ENCODE measurements at places on chromosomes 1 and 21.

DNA sequence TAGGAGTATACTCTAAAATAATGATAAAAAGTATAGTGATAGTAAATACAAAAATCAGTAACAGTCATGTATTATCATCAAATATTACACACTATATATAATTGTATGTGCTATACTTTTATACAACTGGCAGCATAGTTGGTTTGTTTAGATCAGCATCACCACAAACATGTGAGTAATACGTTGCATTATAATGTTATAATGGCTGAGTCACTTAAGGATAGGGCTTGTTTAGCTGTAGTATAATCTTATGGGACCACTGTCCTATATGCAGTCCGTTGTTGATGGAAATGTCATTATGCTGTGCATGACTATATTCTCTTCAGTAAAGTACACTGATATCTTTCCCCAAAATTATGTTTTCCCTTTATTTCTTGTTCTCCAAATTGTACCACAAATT is 92.8 kb downstream of the LYPLAL1 start:
- DNase-seq, result no peak

- DNase-seq, result no peak
Observed at GRCh38 chr1:228144993-228145343, 4.8 kb upstream of the GJC2 start.

- DNase-seq, result no peak
Observed at GRCh38 chr1:109767637-109768334, 4.1 kb upstream of the EPS8L3 start.

- no peak for DNase-seq
Observed at GRCh38 chr1:3568815-3569435, 42.4 kb downstream of the MEGF6 start.

DNA sequence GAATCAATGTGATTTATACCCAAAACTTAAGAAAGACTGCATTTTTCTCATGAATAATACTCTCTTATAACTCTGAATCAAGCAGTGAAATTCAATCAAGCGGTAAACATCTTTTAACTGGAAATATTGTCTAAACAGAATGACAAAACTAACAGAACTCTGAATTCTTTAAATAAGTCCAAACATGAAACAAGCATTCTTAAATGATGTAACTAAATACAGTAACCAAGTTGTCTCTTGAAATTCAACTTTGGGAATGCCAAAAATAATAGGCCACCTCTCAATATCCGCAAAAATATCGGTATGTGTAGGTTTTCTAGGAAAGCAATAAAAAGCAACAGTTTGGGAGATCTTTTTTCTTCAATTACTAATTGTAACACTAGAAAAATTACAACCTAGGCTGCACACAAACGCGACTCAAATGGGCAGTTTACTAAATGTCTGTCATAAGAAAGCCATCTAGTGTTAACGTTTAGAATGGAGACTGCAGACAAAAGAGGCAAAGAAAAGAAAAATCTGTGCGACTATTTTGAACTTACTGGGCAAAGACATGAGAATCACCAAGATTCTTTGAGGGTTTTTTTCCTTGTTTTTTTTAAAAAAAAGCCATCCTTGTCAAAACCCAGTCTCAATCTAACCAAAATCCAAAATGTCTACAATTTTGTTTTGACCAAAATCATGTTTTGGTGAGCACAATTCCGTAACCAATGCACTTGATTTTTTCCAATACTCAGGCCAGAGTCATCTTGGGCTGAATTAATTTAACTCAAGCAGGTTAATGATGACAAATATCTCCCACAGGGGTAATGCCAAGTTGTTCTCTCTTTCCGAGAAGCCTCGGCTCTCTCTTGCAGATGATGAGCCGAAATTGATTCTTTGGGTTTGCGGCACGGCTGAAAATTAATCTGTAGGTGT is 1.3 kb downstream of the SIPA1L2 start:
- no peak for DNase-seq

DNA sequence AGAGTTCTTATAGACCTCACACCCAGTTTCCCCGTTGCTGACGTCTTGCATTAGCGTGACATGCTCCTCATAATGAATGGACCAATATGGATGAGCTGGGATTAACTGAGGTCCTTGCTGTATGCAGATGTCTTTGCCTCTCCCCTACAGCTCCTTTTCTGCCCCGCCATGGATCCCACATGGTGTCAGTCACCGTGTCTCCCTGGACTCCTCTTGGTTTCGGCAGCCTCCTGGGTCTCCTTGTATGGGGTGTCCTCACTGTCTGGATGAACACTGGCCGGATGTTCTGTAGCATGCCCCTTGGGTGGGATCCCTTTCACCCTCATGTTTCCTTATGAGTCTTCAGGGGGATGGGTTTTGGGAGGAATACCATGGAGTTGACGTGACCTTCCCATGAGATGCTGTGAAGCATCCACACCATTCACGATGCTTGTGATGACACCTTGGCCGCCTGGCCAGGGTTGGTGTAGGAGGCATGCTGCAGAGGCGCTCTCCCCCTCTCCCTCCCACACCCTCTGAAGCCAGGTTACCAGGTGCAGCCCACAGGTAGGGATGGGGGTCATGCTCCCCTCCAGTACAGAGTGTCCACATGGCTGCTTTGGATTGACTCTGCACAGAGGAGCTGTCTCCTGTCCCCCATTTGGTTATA is 4.4 kb downstream of the GJC2 start:
- no peak for DNase-seq

- no peak for DNase-seq
Observed at GRCh38 chr1:230495891-230496385, 69.8 kb upstream of the PGBD5 start.

DNA sequence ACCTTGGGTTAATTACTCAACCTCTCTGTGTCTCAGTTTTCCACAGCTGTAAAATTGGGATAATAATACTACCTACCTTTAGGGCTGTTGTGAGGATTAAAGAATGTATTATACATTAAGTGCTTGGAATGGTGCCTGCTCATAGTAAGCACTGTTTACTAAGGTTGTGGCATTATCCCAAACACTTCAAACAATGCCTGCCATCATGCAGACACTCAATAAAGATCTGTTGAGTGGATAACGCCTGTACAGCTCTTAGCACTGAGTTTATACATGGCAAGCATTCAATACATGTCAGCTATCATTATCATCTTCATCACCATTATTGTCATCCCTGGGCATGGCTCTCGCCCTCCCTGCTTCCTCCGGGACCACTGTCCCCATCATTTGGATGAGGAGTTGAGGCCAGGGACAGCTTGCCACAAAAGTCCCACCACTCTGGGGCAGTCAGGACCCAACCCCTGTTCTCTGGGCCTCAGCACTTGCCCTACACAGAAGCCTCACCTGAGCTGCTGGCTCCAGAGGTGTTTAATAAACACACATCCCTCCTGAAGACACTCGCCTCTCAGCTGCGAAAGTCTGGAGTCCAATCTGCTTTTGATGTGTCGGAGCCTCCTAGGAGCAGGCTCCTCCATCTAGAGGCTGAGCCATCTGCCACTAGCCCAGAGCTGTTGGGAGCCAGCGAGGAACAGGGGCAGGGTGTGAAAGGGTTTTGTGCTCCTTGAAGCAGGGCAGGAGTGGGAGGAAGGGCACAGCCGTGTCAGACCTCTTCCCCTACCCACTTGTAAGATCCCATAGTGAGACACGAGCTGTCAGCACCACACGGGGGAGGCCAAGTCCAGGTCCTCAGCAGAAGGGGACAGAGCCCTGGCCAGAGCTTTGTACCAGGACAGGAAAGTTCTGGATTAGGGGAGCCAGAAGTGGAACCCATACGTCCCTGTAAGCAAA is 80.9 kb upstream of the ZC3H12A start:
- no peak for DNase-seq

DNA sequence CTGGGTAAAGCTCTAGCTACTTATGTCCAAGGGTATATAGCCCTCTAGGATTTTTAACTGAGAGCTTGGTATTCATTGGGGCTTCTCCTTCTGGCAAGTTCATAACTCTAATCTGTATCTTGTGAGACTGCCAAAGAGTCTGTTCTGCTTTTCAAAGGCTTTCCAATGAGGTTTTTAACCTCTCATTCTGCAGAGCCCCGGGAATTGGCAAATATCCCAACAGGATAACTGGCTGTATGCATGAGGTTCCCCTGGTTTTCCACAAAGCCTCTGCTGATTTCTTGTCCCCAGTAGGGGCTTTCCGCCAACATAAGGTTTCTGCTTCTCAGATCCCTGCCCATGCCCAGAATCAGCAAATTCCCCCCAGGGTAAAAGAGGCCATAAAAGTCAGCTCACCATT is 40.9 kb downstream of the RPL5 start:
- no peak for DNase-seq

- peak; percentile 94 for DNase-seq
Observed at GRCh38 chr1:153545067-153546055, at the start of gene S100A4. TSS of gene S100A4 (minus strand) at chr1:153545806. CDS start at chr1:153544794, 1,012 bp downstream.

GRCh38 chr1:118143121-118143520 is 41.9 kb downstream of the SPAG17 start:
- DNase-seq, result no peak

GRCh38 chr1:156639601-156640101 is 2.3 kb upstream of the BCAN start:
- DNase-seq, result no peak

DNA sequence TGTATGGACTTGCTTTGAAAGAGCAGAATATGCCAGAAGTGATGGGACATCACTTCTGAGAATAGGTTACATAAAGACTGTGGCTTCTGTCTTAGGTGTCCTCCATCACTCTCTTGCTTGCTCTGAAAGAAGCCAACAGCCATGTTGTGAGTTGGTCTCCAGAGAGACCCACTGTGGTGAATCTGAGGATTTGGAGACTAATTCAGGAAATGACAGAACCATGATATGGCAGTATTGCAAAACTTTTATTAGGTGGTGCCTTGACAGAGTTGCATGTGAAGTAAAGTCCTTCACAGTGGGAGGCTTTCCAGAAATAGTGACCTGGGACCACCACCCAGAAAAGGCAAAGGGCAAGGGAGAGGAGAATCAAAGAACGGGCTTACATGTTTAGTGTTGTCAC is 628.6 kb downstream of the KCNT2 start:
- no peak for DNase-seq

DNA sequence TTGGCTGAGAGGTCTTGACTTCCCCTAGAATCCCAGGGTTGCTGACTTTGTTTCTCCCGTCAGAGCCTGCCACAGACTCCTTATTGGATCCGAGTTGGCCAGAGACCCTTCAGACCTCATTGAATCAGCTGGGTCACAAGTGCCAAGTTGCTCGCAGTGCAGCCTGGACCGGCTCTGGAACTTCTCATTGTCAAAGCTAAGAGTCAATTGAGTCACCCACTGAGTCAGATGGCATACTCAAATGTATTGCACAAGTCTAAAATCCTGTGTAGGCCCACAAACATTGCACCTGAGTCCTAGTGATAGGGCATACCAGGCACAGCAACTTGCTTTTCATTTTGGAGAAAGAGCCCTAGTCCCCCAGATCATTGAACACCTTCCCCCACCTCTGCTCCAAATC is 20.4 kb upstream of the SCAF4 start:
- no peak for DNase-seq

DNA sequence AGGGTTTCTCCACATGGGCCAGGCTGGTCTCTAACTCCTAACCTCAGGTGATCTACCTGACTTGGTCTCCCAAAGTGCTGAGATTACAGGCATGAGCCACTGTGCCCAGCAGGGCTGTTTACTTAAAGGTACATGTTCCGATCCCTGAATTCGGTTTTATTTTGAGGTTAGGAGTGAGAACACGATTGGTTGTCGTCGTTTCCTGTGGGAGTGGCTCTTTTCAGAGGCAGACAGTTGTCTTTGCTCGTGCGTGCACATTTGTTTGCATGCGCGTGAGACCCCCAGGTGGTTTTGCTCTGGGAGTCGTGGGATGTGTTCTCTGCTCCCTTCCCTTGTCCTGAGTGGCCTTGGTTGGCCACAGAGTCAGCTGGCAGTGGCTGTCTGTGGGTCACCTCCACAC is 60.2 kb downstream of the SKI start:
- DNase-seq, result no peak

- DNase-seq, result no peak
Observed at GRCh38 chr1:15289251-15289651, 42.2 kb downstream of the FHAD1 start.

GRCh38 chr1:238223076-238223640 is 332.4 kb upstream of the ZP4 start:
- DNase-seq, result no peak

- no peak for DNase-seq
Observed at GRCh38 chr1:5798904-5799303, 193.3 kb downstream of the NPHP4 start.

GRCh38 chr1:193607787-193608186 is 421.4 kb upstream of the B3GALT2 start:
- DNase-seq, result no peak

GRCh38 chr1:157202331-157202730 is 64.1 kb upstream of the ETV3 start:
- DNase-seq, result no peak

GRCh38 chr1:207244409-207244801 is 77.1 kb upstream of the CD55 start:
- no peak for DNase-seq

- no peak for DNase-seq
Observed at GRCh38 chr1:154863315-154864174, 6.5 kb downstream of the KCNN3 start.

DNA sequence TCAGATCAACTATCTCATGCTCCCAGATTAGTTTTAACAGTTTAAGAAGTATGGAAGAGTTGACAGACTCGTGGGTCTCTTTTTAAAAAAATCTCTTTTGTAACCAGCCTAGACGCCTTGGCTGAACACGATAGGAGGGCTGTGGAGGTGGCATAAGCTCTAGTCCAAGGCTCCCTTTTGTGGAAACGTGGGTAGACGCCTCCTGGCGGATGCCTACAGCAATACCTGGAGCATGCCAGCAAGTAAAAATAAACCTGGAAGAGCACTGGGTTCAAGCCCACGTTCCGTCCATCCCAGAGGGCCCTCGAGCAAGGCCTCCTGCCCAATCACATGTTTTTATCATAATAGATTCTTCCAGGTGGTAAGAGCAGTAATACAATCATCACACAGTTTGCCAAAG is 87.9 kb downstream of the RGS7 start:
- DNase-seq, result no peak

- no peak for DNase-seq
Observed at GRCh38 chr1:20076710-20077461, 6.9 kb downstream of the PLA2G5 start.

DNA sequence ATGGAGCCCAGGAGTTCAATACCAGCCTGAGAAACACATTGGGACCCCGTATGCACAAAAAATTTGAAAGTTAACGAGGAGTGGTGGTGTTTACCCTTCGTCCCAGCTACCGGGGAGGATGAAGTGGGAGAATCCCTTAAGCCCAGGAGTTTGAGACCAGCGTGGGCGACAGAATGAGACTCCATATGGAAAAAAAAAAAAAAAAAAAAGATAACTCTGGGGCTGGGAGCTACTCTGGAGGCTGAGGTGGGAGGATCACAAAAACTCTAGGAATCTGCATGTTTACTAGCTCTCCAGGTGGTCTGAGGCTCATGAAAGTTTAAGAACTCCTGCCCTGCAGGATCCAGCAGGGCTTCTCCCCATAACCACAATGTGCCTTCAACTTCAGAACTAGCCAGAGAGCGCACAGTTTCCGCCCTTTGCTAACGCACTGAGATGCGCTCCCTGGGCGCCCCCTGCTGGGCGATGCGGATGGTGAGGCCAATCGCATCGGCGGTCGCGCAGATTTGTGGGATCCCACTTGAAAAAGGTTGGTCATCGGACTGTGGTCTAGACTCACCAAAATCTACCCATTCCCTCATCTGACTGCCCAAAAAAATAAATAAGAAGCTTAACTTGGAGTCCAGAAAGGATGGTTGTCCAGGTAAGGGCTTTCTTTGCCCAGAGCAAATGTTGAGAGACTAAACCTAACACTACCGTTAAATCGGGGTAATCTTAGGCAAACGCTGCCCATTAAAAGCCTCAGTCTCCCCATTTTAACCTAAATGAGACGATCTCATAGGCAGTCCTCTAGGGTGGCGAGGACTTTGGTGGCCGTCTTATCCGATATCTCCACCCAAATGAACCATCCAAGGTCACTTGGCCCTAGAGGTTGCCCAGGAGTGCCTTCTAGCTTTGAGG is 8.8 kb downstream of the ZNF683 start:
- DNase-seq, result peak; percentile 77

GRCh38 chr1:163166886-163167555 is 35.7 kb downstream of the RGS5 start:
- no peak for DNase-seq

Data from heart right ventricle (tissue), 16 donors.